ENCODE measurements at places on chromosomes 5 and 9. TPM values are rescaled to one million over a fixed set of nuclear protein-coding genes. Genes with fewer than 3 reads are reported as not detected.

The MYMK gene
- not detected for total RNA-seq

DNA sequence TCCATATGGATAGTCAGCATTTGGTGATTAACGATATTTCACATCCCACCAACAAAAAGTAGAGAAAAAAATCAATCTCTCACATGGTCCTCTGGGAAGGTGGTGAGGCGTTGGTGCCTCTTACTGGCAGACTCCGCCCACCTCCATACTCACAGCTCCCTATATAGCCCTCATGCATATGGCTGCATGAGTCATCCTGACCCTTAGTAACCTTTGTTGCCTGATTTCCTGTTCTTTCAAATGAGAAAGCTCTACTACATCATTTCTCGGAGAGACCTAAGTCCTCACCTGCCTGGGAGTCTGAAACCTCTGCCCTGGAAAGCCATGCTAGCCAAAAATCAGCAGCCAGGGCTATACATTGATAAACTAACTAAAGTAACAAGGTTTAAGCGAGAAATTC, 33.3 kb upstream of the ABCA1 start:
- DNase-seq = no peak

The GPRIN1 gene
- total RNA-seq = 0.70 TPM

DNA sequence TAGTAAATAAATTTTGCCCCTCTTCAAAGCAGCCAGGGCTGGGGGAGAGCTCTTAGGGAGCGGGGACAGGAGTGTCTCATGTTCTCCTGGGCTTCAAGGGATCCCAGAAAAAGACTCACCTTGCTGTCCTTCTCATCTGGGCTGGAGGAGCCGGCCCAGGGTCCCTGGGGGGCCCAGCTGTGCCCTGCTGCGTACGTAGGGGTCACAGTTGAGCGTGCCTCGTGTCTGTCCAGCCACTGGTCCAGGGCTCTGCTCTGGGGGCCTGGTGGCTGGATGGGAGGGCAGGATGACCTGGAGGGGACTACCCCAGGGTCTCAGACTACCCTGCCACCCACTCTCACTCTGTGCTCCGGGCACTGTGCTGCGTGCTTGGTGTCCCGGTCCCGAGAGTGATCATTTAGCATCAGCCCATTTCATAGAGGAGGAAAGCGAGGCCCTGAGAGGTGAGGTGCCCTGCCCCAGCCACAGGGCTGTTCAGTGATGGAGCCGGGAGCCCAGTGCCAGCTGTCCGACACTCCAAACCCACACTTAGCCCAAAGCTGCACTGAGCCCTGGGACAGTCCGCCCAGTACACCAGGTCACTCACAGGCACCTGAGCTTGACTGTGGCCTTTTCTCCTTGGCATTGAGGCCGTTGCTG, 26.2 kb upstream of the TDRD7 start:
- no peak for DNase-seq

GRCh38 chr5:51345106-51345505, 38.1 kb upstream of the ISL1 start:
- no peak for DNase-seq

DNA sequence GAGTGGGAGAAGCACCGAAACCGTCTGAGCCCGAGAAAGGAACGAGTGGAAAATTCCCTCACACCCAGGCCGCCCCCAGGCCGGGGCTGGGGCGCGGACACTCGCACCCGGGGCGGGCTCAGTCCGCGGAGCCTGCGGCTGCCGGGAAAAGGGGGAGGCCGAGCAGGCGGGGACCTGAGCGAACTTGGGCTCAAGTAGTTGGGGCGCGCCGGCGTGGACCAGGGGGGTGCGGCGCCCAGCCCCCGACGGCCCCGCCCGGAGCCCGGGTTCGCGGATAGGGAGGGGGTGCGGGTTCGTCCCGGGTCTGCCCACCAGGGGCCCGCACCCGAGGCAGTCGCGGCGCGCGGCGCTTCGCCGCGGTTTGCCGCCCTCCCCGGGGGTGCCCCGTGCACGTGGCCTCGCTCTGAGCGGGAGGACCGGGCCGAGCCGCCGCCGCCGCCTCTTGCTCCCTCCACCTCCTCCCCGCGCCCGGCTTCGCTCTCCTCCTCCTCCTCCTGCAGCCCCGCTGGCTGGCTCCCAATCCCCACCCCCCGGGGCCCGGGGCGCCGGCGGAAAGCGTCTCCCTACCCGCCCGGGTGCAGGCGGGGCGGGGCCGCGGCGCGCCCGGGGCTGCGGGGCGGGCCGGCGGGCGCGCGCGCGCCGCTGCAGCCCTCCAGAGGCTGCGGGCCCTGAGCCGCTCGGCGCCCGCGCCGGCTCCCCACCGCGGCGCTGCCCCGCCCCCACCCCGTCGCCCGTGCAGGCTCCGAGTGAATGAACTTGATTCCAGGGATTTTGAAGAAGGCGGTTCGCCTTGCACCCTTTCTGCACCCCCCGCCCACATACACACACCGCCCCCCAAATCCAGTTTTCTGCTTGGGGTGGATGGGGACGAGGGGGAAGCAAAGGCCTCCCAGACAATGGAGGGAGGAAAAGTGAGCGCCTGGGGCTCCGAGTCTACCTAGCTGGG, 1.3 kb upstream of the NFIB start:
- peak; percentile 96 for DNase-seq

DNA sequence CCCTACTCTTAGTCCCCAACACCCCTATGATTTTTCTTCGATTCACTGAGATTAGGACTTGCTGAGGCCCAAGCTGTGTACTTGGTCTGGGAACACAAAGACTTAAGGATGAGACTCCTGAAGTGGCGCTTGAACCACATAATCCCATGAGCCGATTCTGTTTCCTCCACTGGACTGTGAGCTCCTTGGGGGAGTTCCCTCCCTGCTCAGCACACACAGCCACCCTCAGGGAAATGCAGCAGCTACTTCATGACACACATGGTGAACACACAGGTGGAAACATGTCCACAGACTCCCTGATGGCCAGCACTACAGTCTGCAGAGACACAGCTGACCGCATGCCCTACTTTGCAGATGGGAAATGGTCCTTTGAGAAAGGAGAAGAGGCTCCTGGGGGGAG, 101.1 kb downstream of the C5orf15 start:
- no peak for DNase-seq

DNA sequence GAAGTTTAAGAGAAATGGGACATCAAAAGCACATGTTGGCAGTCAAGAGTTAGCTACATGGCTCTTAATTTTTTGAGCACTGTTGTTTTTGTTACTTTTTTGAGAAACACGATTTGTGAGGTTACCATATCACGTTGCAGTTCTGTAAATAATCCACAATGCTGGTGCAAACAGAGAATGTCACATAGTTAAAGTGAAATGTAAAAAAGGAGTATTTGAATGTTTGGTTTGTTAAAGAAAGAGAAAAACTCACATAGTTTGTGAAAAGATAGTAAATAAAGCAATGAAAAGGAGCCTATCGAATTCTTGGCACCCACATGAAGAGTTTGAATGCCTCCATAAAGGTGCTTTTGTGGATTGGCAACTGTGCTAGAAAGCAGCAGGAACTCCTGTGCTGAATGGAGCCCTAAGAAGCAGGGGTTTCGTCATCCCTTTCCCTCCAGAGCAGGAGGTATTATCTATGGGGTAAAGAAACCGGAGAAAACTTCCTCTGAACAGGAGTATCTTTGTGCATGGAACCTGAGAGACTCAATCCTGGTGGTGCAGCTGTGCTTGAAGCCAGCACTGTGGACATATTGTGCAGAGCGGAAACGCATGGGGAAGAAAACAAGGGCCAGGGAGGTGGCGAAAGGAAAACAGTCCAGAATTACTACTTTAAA, 148.5 kb upstream of the OTULINL start:
- no peak for DNase-seq

DNA sequence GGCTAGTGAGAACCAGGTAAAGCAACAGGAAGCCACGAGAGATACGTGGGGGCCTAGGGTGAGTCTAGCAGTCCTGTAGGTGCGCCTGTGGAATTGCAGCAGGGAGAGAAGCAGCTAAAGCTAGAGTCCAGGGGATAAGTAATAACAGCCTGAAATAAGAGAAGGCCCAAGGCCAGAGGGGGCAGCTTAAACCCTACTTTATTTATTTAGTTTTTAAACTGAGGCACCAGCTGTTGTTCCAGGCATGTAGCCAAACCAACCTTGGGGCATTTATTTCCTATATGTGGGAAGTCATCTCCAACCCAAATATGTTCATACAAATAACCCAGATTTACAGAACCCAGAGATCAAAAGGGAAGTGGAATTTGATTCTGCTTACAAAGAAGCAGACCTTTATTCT, 93.5 kb downstream of the GLDC start:
- DNase-seq = no peak

The FOXD4L3 gene
- total RNA-seq = not detected

The CSNK1G3 gene
- 23.0 TPM for total RNA-seq

The MAMDC2 gene
- total RNA-seq = 14.4 TPM

The LCN15 gene
- total RNA-seq = 1.2 TPM
